Esophagus muscularis mucosa (tissue), 4 donors: ENCODE measurements at places on chromosomes 3 and 15.

DNA sequence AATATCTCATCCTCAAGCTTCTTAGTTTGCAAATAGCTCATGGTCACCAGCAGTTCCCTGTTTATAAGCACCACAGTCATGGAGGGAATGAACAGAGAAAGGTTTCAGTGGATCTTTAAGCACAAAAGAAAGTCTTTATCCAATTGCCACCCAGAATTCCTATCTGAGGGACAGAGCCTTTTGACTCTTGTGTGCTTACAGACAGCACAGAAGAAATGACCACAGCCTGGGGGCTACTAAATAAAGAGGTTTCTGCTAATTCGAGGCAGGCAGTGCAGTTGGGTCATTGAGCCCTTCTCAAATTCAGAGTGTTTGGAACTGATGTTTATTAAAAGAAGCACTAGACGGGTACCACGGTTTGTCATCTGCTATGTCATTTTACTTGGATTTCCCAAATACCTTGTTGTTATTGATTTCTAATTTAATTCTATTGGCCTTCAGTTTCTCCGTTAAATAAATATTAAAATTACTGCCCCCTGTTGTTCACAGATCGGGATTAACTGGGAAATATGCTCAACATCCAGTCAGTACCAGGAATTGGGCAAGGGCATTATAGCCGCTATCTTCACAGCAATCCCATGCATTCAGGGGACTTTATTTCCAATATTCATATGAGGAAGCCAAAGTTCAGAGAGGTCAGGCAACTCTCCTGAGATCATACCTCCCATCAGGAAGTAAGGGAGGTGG lies 3.6 kb downstream of the PRICKLE2 start:
- no peaks in the 10 kb centered on the region for H3K36me3 ChIP-seq
- DNase-seq = no peak
- H3K27ac ChIP-seq = peak overlapping the region; percentile 84
- no peaks in the 10 kb centered on the region for H3K27me3 ChIP-seq
- peaks cover 100% of the 10 kb centered on the region for H3K4me1 ChIP-seq

DNA sequence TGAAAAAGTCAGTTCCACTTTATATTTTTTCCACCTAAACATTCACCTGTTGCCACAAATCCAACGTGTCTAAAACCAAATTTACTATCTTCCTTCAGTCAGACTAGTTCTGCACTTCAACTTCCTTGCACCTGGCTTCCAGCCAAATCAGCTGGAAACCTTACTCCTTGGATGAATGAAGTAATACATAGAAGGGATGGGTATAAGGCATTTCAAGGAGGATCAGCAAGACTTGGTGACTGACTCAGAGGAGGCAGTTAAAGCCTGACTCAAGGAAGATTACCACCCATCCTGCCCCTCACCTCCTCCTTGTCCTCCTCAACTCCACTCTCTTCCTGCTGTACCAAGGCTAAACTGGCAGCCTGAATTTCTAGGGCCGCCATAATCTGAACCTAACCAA lies 37.1 kb downstream of the QTRT2 start:
- H3K27ac ChIP-seq = no peak overlapping the region
- no peak for DNase-seq
- peaks cover 4% of the 10 kb centered on the region for H3K4me1 ChIP-seq
- no peaks in the 10 kb centered on the region for H3K36me3 ChIP-seq
- H3K27me3 ChIP-seq = no peaks in the 10 kb centered on the region

DNA sequence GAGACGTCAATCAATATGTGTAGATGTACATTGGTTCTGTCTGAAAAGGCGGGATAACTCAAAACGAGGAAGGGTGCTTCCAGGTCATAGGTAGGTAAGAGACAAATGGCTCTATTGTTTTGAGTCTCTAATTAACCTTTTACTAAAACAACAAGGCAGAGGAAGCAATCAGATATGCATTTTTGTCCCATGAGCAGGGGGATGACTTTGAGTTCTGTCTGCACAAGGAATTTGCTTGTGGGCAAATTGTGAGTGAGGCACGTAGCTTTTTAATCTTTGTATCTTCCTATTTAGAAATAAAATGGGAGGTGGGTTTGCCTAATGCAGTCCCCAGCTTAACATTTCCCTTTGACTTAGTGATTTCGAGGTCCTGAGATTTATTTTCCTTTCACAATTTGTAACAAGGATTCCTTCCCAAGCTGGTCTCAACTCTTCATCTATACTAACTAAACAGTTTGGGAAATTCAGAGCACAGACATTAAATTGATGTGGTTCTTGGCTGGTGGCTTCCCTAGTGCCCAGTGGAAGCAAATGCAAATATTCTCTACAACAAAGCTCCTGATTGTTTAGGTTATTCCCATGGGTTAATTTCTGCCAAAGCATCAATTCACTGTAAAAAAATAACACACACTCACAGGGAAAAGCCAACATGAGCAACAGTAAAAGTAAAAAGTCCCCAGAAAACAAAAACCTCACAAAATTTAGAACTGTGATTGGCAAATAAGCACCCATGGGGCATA lies 738.8 kb upstream of the SGO1 start:
- H3K4me1 ChIP-seq = no peaks in the 10 kb centered on the region
- DNase-seq = no peak
- H3K36me3 ChIP-seq = no peaks in the 10 kb centered on the region
- H3K4me3 ChIP-seq = no peak overlapping the region
- H3K27ac ChIP-seq = no peak overlapping the region

GRCh38 chr3:149592758-149593240 lies 65.0 kb downstream of the WWTR1 start:
- no peaks in the 10 kb centered on the region for H3K27me3 ChIP-seq
- H3K4me1 ChIP-seq = peaks cover 68% of the 10 kb centered on the region
- H3K36me3 ChIP-seq = no peaks in the 10 kb centered on the region

DNA sequence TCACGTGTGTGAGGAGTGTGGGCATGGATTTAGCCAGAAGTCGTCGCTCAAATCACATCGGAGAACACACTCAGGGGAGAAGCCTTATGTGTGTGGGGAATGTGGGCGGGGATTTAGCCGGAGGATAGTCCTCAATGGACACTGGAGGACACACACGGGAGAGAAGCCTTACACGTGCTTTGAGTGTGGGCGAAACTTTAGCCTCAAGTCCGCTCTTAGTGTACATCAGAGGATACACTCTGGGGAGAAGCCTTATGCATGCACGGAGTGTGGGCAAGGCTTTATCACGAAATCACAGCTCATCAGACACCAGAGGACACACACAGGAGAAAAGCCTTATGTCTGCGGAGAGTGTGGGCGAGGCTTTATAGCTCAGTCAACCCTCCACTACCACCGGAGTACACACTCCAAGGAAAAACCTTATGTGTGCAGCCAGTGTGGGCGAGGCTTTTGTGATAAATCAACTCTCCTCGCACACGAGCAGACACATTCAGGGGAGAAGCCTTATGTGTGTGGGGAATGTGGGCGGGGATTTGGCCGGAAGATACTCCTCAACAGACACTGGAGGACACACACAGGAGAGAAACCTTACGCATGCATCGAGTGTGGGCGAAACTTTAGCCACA lies 28.1 kb downstream of the ZNF589 start:
- H3K27ac ChIP-seq = no peak overlapping the region
- DNase-seq = no peak
- peaks cover 29% of the 10 kb centered on the region for H3K36me3 ChIP-seq
- no peaks in the 10 kb centered on the region for H3K27me3 ChIP-seq

DNA sequence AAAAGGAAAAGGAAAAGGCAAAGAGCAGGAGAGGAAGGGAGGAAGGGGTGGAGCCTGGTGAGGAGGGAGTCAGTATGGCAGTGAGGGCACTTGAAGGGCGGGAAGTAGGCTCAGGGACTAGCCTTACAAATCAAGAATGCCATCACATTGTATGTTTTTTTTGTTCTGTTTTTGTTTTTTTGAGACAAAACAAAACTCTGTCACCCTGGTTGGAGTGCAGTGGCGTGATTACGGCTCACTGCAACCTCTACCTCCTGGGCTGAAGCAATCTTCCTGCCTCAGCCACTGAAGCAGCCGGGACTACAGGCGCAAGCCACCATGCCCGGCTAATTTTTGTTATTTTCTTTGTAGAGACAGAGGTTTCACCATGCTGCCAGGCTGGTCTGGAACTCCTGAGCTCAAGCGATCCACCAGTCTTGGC lies 10.5 kb upstream of the PIK3CB start:
- H3K4me3 ChIP-seq = no peak overlapping the region
- DNase-seq = no peak
- H3K4me1 ChIP-seq = no peaks in the 10 kb centered on the region
- no peak overlapping the region for H3K27ac ChIP-seq
- H3K27me3 ChIP-seq = no peaks in the 10 kb centered on the region

DNA sequence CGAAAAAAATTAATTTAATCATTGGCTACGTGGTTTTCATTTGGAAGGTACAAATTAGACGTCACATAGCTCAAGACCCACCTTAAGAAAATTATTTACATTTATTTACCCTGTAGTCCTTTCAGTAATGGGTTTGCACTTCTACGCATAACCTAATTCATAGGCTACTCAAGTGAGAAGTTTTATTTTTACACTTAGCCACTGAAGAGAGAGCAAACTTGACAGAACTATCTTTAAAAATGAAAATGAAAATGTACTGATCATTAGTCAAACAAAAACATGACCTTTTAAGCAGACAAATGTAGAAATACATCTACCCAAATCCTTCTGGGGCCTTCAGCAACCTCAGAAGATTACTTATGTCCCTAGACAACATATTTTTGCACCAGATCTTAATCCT lies 269.4 kb upstream of the TTC14 start:
- H3K4me1 ChIP-seq = no peaks in the 10 kb centered on the region
- H3K27ac ChIP-seq = no peak overlapping the region
- no peaks in the 10 kb centered on the region for H3K36me3 ChIP-seq
- DNase-seq = no peak
- H3K27me3 ChIP-seq = no peaks in the 10 kb centered on the region

DNA sequence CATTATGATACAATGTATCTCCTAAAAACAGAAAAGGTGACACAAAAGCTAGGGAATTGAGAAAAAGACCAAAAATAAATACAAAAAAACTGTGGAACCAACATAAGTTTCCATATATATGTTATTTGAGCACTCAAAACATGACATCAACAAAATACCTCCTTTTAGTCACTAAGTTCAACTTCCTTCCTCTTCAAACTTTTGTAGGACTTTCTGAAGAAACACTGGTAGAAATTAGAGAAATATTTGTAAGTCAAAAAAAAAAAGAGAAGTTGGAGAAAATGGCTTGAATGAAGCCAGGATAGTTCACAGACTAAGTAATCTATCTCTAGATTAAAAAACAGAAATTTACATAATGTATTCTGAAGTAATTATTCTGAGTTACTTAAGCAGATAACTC lies 208.4 kb upstream of the ALCAM start:
- no peak overlapping the region for H3K4me3 ChIP-seq
- H3K4me1 ChIP-seq = no peaks in the 10 kb centered on the region
- DNase-seq = no peak
- no peaks in the 10 kb centered on the region for H3K27me3 ChIP-seq
- H3K36me3 ChIP-seq = no peaks in the 10 kb centered on the region
- no peak overlapping the region for H3K27ac ChIP-seq
